Hematopoietic multipotent progenitor cell treated with erythropoietin and hydrocortisone succinate and interleukin-3 and kit ligand, for 4 days (in vitro differentiated cells): ENCODE measurements at places on chromosomes 1 and 21.

DNA sequence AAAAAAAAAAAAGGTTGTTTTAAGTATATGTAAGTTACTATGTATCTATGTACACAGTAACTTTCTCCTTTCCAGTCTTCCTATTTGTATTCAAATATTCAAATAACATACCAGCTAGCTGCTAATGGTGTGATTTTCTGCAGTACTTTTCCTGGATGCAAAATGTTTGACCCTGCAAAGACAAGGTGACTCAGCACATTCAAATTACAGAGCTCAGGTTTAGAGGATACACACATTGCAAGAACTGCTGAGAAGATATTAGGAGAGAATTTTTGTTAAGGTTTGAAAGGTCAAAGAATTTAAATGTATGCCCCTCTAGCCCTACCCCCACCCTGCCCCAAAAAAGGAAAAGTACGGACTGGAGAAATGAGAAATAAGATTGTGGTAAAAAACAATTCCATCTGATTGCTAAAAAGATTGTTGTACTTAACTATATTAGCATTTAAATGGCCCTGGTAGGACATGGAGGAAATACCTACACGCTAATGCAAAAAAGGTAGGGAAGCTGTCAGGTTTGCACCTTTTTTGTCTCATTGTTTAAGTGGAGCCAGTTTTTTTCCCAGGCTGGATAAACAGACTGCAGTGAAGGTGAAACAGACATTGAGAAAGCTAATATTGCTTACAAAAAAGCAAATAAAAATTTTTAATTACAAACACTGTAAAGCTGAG lies 45.6 kb downstream of the ZNF281 start:
- peak; percentile 45 for DNase-seq

- no peak for DNase-seq
Measured at GRCh38 chr1:232980355-232980978, 30.1 kb downstream of the NTPCR start.

- peak; percentile 3 for DNase-seq
Measured at GRCh38 chr21:37732927-37733326, 183.3 kb downstream of the KCNJ6 start.

- DNase-seq = no peak
Measured at GRCh38 chr1:40945491-40945973, 34.0 kb upstream of the CTPS1 start.

- DNase-seq = no peak
Measured at GRCh38 chr1:193951984-193952383, 765.6 kb upstream of the B3GALT2 start.

- DNase-seq = no peak
Measured at GRCh38 chr1:24827379-24828135, 82.3 kb downstream of the CLIC4 start.

GRCh38 chr1:168706391-168706992 lies 22.5 kb downstream of the DPT start:
- DNase-seq = no peak

GRCh38 chr1:177872308-177872900 lies 97.5 kb downstream of the SEC16B start:
- no peak for DNase-seq

DNA sequence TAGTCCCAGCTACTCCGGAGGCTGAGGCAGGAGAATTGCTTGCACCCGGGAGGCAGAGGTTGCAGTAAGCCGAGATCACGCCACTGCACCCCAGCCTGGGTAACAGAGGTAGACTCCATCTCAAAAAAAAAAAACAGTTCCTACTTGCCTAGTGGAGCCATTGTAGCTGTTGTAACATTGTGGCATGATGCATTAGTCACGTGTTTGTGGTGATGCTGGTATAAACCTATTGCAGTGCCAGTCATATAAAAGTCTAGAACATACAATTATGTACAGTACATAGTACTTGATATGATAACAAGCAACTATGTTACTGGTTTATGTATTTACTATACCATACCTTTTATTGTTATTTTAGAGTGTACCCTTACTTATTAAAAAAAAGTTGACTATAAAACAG lies 16.2 kb downstream of the KYAT3 start:
- no peak for DNase-seq

- DNase-seq = no peak
Measured at GRCh38 chr1:202074985-202075384, 47.7 kb upstream of the GPR37L1 start.

DNA sequence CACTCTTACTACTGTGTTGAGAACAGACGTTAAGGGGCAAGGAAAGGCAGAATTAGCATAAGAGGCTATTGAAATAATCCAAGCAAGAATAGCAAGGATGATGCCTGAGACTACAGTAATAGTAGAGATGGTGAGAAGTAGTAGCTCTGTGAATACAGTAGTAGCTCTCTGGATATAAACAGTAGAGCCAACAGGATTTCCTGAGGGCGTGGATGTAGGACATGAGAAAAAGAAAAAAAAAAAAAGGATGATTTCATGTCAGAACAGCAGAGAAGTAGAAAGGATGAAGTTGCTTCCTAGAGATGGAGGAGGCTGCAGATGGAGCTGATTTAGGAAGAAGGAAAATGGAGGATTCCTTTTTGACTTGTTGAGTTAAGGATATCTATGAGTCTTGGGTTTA lies 112.3 kb downstream of the OMA1 start:
- DNase-seq = no peak

- DNase-seq = no peak
Measured at GRCh38 chr1:119133987-119134386, 6.5 kb downstream of the WARS2 start.

DNA sequence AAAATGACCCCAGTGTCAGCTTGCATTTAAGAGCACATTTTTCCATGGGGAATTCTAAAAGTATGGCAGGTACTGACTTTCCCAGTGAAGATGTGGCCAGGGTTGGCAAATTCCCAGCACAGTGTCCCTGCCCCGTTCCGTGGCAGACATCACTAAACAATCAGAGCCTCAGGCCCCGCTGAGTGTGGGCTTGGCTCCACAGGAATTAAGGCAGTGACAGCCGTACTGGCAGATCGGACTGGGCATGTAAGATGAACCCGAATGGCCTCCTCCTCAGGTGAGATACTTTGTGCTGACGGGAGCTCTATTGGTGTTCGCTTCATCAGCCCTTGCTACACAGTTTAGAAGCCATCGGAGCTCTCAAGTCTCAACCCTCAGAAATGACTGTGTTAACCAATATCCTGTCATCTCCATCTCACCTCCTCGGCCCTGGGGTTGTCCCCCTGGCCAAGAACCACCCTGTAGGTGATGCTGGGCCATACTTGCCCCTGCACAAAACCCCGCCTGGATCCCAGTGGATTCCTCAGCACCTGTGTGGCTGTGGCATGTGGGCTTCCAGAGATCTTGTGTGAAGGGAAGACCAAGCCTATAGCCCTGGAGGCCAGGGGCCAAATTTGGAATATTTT lies 29.0 kb upstream of the ABCG1 start:
- no peak for DNase-seq

DNA sequence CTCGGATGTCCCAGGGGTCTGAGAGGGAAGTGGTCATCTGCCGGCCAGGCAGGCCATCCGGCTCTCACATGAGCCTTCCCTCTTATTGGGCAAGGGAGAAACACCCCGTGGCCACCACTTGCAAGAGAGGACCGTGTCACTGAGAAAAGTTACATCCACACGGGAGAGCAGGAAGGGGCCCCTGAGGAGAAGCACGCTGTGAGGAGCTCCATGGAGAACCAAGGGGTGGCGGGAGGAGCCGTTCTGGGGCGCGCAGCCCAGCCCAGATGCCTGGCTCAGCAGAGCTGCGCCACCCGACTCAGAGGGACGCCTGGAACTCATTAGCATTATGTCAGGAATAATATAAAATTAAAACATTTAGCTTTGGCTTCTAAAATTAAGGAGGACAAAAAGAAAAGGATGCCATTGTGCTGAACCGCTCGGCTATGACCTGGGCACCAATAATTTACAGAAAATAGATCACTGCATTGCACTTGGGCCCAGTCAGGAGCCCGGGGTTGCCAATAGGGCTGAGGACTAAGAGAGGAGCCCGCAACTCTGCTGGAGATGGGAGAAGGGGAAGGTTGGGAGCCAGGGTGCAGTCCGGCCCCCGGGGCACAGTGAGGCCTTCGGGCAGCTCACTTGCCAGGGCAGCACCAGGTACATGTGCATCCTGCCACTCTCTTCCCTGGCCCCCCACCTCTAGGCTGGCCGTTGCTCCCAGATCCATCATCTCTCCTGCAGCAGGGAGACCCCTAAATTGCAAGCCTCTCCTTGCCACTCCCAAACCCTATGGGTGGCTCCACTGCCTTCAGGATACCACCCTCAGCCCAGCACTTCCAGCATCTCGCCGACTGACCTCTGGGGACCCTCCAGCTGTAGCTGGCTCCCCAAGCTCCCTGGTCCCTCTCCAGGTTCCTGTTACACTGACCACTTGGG lies 84.8 kb downstream of the DMRTB1 start:
- no peak for DNase-seq

- peak; percentile 82 for DNase-seq
Measured at GRCh38 chr1:206080026-206080820, 27.2 kb downstream of the RHEX start.

- DNase-seq = peak; percentile 61
Measured at GRCh38 chr1:5915587-5916571, 76.3 kb downstream of the NPHP4 start.

DNA sequence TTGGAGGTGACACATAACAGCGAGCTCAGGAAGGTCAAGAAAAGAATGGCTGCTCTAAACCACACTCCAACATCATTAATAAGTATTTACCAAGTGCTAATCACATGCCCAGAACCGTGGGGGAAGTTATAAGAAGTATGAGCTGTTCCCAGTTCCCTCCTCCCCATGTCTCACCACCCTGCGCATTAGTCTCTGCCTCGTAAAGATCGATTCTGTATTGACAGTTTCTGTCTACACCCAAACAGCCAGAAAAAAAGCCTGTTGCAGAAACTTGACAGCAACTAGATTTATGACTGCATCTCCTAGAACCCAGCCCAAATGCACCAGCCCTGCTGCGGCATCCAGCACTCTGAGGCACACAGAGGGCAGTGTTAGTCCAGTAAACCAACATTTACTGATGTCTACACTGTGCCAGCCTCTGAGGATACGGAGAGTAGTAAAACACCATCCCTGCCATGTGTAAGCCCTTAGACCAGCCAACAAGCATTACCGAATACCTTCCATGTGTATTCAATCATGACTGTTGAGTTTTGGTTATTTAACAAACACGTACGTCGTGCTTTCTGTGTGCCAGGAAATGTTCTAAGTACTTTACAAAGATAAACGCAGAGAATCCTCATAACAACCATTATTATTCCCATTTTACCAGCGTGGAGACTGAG lies 63.6 kb upstream of the ZBTB40 start:
- no peak for DNase-seq

DNA sequence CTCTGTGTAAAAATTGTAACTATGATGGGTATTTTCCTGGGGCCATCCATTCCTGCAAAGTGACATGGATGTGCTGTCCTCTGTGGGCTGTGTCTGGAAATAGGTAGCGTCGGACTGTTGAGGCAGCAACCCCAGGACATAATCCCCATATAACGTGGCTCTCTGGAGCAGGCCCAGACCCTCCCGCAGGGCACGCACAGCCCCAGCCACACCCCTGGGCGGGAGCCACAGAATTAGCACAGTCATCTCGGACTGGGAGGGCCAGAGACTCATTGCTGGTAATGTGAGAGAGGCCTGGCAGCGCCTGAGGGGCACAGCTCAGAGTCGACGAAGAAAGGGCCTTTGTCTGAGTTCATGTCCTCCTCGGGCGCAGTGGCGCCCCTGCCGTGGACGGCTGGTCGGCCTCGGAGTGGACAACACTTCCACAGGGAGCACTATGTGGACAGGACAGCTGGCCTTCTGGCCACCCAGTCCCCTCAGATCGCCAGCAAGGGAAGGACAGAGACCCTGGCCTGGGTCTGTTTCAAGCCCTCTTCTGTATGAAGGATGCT lies 20.1 kb downstream of the SIM2 start:
- DNase-seq = no peak

GRCh38 chr1:53183095-53183990 lies 13.3 kb upstream of the CPT2 start:
- peak; percentile 72 for DNase-seq

DNA sequence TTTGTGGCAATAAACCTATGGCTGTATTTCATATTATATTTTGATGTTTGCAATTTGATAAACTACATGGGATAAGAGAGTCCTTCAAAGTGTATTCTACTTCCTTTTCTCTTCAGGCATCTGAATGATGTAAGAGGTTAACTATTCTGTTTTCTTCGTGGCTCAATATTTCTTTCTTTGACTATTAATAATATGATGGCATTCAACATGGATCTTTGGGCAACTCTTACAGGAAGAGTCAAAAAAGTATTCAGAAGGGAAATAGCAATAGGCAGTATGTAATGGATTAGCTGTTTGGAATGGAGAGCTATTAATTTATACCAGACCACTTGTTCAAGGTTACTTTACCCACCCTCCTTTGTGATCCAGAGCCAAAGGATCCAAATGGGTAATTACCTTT lies 74.4 kb downstream of the HMCN1 start:
- DNase-seq = no peak

GRCh38 chr1:243294723-243295121 lies 38.9 kb downstream of the SDCCAG8 start:
- no peak for DNase-seq

DNA sequence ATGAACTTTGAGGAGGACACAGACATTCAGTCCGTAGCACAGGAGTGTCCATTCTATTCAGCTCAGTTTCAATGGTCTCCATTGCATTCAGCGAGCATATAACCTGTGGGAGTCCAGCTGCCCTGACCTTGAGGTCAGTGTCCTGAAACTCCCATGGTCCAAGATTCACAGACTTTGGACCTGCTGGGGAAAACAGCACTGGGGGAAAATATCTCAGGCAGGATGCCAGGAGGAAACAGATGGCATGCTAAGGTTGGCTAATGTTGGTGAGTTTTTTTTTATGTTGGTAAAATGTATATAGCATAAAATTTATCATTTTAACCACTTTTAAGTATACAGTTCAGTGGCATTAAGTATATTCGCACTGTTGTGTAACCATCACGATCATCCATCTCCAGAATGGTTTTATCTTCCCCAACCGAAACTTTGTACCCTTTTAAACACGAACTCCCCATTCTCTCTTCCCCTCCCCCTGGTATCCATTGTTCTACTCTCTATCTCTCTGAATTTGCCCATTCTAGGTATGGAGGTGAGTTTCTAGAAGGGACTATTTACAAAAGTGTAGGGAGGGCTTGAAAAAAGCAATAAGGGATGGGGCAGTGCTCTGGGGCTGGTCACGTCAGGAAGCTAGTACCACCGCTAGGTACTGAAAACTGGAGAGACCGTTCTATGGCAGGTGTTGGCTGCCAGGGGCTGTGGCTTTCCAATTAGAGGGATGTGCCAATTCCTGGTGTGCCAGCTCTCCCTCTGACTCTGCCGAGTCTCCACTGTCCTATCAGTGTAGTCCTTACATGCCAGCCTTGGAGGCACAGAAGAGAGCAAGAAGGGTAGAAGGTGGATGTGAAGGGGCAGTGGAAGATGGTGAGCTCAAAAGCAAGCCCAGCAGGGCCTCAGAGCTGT lies 85.3 kb downstream of the FOXD2 start:
- DNase-seq = no peak
